Fibroblast of lung (primary cell): ENCODE measurements at places on chromosomes 2 and 18. TPM values are rescaled to one million over a fixed set of nuclear protein-coding genes. Genes with fewer than 3 reads are reported as not detected.

The FER1L5 gene
- polyA plus RNA-seq: 0.16 and 0.24 TPM in 2 replicates

DNA sequence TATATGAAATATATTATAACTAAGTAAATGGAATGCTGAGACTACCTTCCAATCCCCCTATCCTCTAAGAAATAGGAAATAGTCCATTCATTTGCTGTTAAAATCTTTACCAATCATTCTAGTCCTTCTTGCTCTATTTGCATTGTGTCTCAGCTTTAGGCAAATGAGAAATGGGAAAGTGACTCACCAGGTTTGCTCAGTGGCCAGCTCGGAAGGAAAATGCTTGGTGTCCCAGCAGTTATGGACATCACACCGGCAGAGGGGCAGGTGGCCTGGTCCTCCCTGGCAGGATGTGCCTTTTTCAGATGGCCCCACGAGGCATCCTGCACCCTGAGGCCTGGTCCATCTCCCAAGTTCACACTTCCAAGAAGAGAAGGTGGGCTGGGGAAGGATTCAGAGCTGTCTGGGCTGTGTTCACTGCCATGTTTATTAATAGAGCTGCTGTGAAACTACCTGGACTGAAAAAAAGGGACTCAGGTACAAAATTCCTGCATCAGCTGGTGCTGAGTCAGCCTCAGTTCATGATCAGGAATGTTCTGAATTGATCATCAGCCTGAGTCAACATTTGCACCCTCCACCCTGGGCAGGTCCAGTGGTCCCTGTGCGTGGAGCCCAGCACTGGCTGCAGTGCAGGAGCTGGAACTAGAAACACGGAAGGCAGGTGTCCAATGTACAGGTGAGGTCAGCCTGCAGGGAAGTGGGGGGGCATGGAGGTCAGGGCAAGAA, 60.1 kb upstream of the ARL4C start:
- DNase-seq: peak; percentile 74

The EPB41L5 gene
- polyA plus RNA-seq: 10.6 and 11.6 TPM in 2 replicates

DNA sequence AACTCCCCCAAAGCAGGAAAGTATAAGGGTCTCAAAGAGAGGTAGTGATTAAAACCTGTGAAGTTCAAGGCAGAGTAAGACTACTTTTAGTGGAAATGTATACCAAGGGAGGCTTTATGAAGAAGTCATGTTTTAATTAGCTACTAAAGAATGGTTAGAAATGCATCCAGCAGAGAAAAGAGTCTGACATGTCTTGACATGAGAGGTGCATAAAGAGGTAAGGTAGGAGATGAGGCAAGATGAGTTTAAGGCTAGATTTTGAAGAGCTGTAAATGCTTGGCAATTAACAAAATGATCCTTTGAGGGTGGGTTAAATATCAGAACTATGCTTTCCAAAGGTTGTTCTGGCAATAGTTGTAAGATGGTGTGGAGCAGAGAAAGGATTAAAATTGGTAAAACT, 88.7 kb upstream of the WDSUB1 start:
- DNase-seq: no peak

The UGT1A8 gene
- not detected in 2 replicates for polyA plus RNA-seq

The FAP gene
- polyA plus RNA-seq: 116 and 140 TPM in 2 replicates
